ENCODE measurements at places on chromosomes 6 and 20.
A peak's percentile ranks its signal among the peaks of the same experiment; 100 is the strongest.

- DNase-seq, result no peak
Observed at GRCh38 chr6:122408702-122409458, 9.4 kb downstream of the HSF2 start.

DNA sequence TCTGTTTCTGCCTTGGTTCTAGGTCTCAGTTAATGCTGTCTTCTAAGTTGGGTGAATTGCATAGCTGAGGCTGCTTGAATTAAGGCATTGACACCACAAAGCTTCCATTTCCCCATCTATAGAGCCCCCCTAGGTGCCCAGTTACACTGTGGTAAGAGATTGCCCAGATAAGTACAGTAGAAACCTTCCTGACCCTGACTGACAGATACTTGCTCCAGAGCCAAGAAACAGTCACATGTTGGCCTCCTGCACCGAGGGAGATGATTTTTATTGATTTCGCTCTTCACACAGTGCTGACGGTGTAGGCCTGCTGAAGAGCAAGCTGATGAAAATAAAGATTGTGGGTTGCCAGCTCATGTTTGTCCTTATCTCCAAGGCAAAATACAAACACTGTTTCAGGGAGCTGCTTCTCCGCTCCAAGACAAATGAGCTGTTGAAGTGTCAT is 67.9 kb downstream of the TRMT11 start:
- DNase-seq, result no peak

DNA sequence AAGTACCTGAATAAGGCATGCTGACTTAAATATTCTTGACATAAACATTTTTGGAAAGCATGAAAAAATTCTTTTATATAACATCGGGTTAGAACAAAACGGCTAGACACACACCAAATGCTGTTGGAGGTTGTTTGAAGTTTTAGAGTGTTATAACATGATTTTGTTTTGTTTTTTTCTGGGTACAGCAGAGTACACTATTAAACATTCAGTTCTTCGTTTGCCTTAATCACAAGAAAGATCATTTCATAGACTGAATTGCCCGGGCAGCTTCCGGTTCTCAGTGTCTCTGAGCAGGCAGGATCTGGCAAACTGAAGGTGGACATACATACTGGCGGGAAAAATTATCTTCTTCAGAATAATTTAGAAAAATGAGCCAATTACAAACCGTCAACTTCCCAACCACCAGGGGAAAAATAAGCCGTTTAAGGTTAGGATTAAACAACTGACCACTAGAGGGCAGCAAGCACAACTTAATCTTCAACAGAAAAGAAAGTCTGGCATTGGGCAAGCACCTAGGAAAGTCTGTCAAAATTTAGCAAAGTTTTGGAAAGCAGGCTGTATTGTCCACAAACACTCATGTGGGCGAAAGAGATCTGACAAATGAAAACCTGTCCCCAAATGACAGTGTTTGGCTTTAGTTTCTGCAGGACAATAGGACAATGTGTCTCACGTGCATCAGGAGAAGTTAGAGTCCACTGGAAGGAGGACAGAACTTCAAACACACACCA is 15.0 kb downstream of the ZNF217 start:
- peak; percentile 56 for DNase-seq

DNA sequence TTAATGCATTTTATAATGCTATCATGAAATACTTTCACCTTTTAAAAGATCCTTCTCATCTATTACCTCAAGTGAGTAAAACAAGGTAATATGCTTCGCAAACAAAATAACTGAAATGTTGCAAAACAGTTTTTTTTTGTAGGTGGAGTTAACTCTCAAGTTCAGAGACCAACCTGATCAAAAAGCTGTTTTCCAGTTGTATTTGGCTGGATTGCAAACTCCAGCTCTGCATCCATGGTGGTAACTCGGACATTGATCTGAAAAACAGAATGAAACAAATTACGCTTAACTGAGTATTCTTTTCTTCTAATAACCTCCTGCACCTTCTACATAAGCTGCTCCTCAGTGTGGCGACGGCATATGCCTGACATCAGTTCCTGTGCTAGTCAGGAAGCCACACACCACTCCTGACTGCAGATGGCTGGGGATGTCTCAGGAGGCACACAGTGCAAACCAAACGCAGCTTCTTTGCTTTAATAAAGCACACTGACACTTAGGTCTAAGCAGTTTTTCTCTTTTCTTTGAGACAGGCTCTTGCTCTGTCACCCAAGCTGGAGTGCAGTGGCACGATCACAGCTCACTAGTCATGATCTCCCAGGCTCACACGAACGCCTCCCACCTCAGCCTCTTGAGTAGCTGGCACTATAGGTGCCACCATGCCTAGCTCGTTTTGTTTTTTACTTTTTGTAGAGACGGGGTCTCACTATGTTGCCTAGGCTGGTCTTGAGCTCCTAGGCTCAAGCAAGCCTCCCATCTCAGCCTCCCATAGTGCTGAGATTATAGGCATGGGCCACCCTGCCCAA is 29.9 kb downstream of the EZR start:
- DNase-seq, result no peak

GRCh38 chr6:10624836-10625235 is 69.6 kb downstream of the C6orf52 start:
- DNase-seq, result no peak

DNA sequence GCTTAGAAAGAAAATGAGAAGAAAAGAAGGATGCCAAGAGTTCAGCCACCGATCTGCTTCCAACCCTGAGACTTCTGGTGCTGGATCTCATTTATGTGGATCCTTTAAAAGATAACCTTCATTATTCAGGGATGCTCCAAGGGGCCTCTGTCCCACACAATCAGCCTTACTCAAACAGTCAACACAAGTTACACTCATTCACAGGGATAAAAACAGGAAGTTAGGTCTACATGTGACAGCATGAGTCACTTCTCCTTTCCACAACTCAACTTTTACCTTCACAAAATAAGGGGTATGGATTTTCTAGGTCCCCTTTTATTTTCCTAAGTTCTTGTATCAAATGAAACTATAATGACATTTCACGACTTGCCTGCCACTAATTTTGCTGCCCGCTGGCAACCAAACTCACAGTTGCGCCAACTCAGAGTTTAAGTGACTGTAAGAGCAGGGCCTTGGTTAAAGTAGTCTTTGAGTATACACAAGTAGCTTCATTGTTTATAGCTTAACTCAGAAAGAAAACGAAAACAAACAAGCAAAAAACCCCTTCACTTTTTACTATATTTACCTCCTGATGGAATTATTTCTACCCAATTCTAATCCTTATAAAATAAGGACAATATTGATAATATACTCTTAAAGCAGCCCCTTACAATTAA is 278.8 kb upstream of the RUNX2 start:
- DNase-seq, result no peak

GRCh38 chr20:20203784-20204183 is 151.5 kb downstream of the CFAP61 start:
- no peak for DNase-seq

- peak; percentile 90 for DNase-seq
Observed at GRCh38 chr20:17568972-17569521, 828 bp upstream of the DSTN start.

DNA sequence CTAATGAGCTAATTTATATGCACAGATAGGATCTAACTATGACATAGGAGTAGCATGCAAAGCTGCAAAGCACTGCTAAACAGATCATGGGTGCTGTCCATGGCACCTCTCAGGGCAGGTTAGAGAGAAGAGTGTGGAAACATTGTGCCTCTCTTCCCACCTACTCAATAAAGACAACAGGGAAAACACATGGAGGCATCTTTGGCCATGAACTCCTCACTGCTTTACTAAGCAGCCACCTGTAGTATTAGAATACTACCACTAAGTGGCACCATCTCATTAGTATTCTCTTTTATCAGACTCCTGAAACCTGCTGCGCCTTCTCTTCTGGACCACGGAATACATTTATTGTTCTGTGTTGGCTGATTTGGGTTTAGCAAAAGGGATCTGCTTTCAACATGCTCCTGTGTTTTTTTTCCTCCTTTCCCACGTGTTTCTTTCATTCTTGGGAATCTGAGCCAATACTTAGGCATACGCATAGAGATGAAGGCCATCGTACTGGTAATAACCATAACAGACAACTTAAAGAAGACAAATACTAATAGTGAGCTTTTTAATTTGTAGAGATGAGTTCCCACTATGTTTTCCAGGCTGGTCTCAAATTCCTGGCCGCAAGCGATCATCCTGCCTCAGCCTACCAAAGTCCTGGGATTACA is 9.4 kb upstream of the HDDC2 start:
- no peak for DNase-seq

- DNase-seq, result no peak
Observed at GRCh38 chr6:24231438-24231977, 105.5 kb downstream of the NRSN1 start.

- DNase-seq, result no peak
Observed at GRCh38 chr6:107811591-107812218, 12.4 kb downstream of the SCML4 start.

DNA sequence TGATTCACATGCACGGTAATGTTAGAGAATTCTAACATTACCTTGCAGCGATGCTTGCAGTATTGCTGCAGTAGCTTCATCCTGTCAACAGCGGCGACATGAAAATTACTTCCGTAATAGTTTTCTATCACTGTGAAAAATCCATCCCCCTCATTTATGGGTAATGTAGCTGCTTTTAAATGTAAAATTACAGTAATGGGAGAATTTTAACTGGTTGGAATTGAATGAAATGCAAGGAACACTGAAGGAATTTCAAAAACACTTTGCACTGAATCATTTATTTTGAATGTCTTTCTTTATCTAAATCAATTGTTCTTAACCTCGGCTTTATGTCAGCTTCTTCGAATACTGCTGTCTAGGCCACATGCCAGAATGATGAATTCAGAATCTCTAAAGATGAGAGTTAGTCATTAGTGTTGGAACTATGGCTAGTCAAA is 102.4 kb upstream of the HIVEP1 start:
- DNase-seq, result no peak

- no peak for DNase-seq
Observed at GRCh38 chr20:9169409-9169808, 100.5 kb downstream of the PLCB4 start.

DNA sequence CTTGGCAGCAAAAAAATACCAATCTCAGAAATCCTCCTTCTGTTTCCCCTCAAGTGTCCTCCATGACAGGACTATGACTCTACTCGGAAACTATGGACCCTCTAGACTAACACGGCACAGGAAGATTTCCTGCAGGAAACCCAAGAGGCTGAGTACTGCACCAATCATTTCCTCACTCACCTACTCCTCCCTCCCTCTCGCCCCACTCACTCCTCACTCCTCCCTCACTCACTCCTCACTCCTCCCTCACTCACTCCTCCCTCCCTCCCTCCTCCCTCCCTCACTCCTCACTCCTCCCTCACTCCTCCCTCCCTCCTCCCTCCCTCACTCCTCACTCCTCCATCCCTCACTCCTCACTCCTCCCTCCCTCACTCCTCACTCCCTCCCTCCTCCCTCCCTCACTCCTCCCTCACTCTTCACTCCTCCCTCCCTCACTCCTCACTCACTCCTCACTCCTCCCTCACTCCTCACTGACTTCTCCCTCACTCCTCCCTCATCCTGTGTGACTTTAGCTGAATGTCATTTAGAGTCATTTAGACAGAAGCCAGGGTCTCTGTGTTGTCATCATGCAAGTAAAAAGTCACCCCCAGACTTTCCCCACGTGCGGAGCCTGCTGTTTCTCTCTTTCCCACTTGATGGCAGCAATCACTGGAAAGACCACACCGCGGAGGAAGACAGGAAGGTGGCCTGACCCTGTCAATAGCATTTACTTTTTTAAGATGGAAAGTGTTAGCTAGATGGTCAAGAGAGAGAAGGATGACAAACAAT is 226.8 kb upstream of the PDE10A start:
- no peak for DNase-seq

- no peak for DNase-seq
Observed at GRCh38 chr6:67883500-67884366, 751.3 kb upstream of the ADGRB3 start.

DNA sequence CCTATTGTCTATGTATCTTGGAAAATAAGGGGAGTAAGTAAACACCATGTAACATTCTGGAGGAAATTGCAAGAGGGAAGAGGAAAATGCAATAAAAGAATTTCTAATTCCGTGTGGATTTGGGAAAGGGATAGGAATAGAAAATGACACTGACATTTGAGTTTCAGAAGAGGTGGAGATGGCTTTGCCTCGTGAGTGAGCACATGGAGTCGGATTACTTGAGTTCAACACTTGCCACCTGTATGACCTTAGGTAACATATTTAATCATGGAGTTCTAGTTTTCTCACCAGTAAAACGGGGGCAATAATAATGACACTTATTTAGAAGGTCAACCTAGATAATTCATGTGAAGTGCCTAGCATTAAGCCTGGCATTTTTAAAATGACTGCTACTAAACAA is 10.8 kb upstream of the PBOV1 start:
- no peak for DNase-seq

DNA sequence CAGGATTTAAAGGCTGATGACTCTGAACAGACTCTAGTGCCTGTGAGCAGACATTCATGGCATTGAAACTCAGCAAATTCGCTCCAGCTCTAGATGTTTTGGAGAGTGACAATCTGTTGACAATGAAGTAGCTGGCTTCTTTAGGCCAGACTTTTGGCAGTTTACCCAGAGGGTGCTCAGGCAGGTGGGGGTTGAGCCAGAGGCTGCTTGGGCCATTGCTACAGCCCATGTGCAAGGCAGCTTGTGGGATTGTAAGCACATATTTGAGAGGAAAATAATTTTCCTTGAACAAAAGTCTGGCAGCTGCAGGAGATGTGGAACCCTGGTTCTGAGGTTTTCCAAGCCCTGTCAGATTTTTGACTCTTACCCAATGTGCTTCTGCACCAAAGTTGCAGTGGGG is 311.6 kb downstream of the CDC5L start:
- DNase-seq, result no peak

GRCh38 chr6:53412751-53413150 is 64.0 kb upstream of the ELOVL5 start:
- DNase-seq, result no peak

GRCh38 chr6:118696271-118696670 is 44.9 kb upstream of the CEP85L start:
- DNase-seq, result no peak

DNA sequence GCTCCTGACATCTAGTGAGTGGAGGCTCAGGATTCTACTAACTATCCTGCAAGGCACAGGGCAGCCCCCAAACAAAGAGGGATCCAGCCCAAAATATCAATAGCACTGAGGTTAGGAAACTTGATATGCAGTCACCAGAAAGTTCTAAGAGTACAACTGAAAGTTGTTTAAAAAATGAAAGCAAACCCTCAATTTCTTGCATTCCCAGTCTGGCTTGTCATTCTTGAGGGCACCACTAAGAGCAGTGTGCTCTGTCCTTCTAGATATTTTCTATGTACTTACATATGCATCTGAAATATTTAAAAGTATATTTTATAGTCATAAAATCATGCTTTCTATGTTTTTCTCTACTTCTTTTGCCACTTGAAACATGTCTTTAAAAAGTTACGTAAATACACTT is 35.9 kb downstream of the CST8 start:
- DNase-seq, result no peak

DNA sequence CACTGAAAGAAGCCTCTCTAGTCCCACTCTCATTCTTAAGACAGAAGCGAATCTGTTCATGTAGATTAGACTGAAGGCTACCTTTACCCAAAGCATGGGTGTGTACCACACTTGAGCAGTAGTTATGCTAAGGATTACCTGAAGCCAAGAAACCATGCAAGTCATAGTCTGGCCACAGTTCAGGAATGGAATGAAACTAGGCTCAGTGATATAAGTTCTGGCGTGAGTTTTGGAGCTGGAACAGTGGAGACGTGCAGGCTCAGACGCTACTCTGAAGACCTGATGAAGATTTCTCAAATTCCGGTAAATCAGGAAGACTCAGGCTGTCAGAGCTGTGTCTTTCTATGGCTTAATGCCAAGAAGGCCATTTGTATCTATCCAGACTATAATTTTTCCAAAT is 219.9 kb downstream of the HDGFL1 start:
- no peak for DNase-seq
